T-cell (primary cell): ENCODE measurements at places on chromosomes 1 and 21. TPM values are rescaled to one million over a fixed set of nuclear protein-coding genes. Genes with fewer than 3 reads are reported as not detected.

DNA sequence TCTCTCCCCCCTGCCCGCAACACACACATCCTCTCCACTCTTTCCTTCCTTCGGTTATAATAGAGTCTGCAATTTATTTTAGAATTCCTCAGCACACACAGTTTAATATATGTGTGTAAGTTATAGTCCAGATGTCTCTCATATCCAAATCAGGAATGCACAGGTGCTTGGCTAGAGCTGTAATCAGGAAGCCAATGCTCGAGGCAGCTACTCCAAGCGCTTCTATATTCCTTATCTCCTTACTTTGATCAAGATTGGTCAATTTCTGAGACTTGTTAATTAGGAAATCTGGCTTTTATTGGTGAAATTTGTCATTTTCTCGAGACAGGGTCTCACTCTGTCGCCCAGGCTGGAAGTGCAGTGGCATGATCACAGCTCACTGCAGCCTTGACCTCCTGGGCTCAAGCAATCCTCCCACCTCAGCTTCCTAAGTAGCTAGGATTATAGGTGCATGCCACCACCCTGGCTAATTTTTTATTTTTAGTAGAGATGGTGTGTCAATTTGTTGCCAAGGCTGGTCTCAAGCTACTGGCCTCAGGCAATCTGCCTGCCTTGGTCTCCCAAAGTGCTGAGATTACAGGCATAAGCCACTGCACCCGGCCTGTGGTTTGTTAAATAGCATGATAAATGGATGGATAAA, 27.7 kb downstream of the RPL5 start:
- H3K36me3 ChIP-seq = no peaks in the 10 kb centered on the region
- no peak for DNase-seq
- H3K27ac ChIP-seq = no peak overlapping the region
- H3K27me3 ChIP-seq = no peaks in the 10 kb centered on the region

- DNase-seq = no peak
- H3K4me3 ChIP-seq = no peak overlapping the region
- H3K36me3 ChIP-seq = no peaks in the 10 kb centered on the region
- peaks cover 17% of the 10 kb centered on the region for H3K4me1 ChIP-seq
These were observed 7.4 kb downstream of the SLC30A2 start for GRCh38 chr1:26038477-26038876.

DNA sequence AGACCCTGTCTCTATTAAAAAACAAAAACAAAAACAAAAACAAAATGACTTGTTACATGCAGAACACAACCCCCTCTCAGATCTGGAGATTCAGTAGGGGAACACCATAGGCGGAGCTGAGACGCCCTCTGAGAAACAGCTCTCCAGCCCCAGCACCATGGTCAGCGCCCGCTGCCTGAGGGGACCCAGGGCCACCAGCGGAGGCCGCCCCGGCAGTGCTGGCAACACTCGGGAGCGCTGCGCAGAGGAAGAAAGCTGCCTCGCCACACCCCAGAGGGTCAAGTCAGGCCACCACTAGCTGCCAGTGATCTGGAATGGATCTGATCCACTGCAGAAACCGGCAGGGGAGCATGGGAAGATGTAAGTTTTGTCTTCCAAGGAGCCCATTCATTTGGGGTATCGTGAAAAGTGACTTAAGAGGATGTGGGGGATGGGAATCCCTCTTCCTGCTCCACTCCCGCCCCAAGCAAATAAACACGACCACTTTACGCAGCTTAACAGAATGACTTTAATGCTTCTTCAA, 3.1 kb downstream of the ACTA1 start:
- H3K36me3 ChIP-seq = no peaks in the 10 kb centered on the region
- H3K4me1 ChIP-seq = peaks cover 37% of the 10 kb centered on the region
- peak overlapping the region; percentile 8 for H3K4me3 ChIP-seq
- no peak for DNase-seq

GRCh38 chr1:94111879-94112278, 9.1 kb downstream of the ABCA4 start:
- H3K27ac ChIP-seq = no peak overlapping the region
- DNase-seq = no peak
- peaks cover 15% of the 10 kb centered on the region for H3K27me3 ChIP-seq
- H3K4me1 ChIP-seq = no peaks in the 10 kb centered on the region
- H3K36me3 ChIP-seq = no peaks in the 10 kb centered on the region
- no peak overlapping the region for H3K4me3 ChIP-seq

- no peaks in the 10 kb centered on the region for H3K4me1 ChIP-seq
- no peaks in the 10 kb centered on the region for H3K36me3 ChIP-seq
- H3K4me3 ChIP-seq = no peak overlapping the region
- H3K27ac ChIP-seq = no peak overlapping the region
These were observed 11.1 kb upstream of the REG4 start for GRCh38 chr1:119822406-119822805.

AADACL4 gene
- not detected for total RNA-seq

DMRTA2 gene
- total RNA-seq = not detected

DNA sequence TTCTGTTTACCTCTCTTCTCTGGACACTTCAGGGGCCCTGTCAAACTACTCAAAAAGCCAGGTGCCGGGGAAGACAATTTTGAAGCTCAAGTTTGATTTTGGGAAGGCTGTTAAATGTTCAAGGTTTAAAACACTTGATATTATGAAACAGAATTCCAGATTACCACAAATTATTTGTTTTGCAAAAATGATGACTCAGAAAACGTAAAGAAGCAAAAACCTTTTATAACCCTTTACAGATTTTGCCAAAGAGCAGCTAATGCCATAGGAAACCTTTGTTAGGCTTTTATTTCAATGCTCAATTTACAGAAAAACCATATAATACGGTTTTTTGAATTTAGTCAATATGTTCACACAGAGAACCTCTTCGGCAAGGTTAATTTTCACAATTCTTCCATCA, 593.4 kb upstream of the ZP4 start:
- H3K27me3 ChIP-seq = no peaks in the 10 kb centered on the region
- no peak overlapping the region for H3K27ac ChIP-seq
- H3K4me1 ChIP-seq = no peaks in the 10 kb centered on the region
- no peak for DNase-seq
- H3K36me3 ChIP-seq = no peaks in the 10 kb centered on the region
- H3K4me3 ChIP-seq = no peak overlapping the region

UTS2 gene
- 0.70 TPM for total RNA-seq

DNA sequence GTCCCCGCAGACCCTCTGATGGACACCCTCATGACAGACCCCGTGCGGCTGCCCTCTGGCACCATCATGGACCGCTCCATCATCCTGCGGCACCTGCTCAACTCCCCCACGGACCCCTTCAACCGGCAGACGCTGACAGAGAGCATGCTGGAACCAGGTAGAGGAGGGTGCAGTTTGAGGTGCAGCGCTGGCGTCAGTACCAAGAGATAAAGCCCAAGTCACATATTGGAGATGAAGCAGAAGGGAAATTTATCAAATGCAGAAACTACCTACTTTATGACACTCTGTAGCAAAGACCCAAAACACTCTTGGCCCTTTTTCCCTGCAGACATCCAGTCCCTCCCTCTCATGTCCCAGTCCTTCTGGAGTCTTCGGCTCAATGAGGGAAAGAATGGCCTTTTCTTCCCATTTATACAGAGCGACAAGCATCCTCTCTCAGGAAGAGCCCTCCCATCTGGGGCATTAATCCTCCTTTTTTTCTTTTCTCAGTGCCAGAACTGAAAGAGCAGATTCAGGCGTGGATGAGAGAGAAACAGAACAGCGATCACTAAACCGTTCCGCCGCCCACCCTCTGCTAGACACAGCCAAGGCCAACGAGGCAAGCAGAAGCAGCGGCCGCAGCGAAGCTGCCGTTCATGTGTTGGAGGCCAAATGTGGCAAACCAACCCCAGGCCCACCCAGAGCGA, 30.8 kb upstream of the KIF1B start:
- H3K4me3 ChIP-seq = no peak overlapping the region
- peaks cover 18% of the 10 kb centered on the region for H3K36me3 ChIP-seq
- no peak overlapping the region for H3K27ac ChIP-seq

DNA sequence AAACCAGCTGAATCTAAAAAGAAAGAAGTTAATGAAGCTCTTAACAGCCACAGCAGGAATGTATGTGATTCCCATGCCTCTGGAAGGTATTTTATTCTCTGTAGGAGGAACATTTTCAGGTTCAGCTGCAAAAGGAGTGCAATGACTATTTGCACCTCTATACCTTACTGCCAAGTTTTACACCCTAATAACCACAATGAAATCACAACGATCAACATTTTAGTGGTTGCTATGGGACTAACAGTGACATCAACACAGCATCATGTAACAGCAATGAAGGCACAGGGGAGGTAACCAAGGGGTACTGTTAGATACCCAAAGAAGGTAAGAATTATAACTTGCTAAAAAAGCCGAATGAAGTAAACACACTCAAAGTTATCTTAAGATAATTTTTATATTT, 116.3 kb upstream of the HP1BP3 start:
- H3K4me3 ChIP-seq = no peak overlapping the region
- no peaks in the 10 kb centered on the region for H3K4me1 ChIP-seq

DPT gene
- total RNA-seq = not detected

AMPD1 gene
- not detected for total RNA-seq

- no peak for DNase-seq
- H3K27ac ChIP-seq = no peak overlapping the region
- H3K36me3 ChIP-seq = no peaks in the 10 kb centered on the region
- peaks cover 57% of the 10 kb centered on the region for H3K27me3 ChIP-seq
These were observed 2.8 kb upstream of the FAM131C start for GRCh38 chr1:16076031-16076864.

ZNF648 gene
- total RNA-seq = not detected

DNA sequence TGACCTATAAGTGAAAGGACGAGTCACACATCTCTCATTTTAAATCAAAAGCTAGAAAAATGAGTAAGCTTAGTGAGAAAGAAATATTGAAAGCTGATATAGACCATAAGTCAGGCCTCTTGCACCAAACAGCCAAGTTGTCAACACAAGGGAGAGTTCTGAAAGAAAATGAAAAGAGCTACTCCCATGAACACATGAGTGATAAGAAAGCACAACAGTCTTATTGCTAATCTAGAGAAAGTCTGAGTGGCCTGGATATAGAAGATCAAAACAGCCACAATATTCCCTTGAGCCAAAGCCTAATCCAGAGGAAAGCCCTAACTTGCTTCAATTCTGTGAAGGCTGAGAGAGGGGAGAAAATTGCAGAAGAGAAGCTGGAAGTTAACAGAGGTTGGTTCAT, 175.0 kb downstream of the SMYD3 start:
- H3K36me3 ChIP-seq = peaks cover 2% of the 10 kb centered on the region
- H3K27me3 ChIP-seq = no peaks in the 10 kb centered on the region
- no peaks in the 10 kb centered on the region for H3K4me1 ChIP-seq
- DNase-seq = no peak
- no peak overlapping the region for H3K4me3 ChIP-seq

GRCh38 chr1:221200464-221200863, 321.2 kb downstream of the HLX start:
- H3K27me3 ChIP-seq = no peaks in the 10 kb centered on the region
- H3K27ac ChIP-seq = no peak overlapping the region
- H3K4me1 ChIP-seq = no peaks in the 10 kb centered on the region
- no peak overlapping the region for H3K4me3 ChIP-seq
- H3K36me3 ChIP-seq = no peaks in the 10 kb centered on the region

DR1 gene
- total RNA-seq = 58.8 TPM

DNA sequence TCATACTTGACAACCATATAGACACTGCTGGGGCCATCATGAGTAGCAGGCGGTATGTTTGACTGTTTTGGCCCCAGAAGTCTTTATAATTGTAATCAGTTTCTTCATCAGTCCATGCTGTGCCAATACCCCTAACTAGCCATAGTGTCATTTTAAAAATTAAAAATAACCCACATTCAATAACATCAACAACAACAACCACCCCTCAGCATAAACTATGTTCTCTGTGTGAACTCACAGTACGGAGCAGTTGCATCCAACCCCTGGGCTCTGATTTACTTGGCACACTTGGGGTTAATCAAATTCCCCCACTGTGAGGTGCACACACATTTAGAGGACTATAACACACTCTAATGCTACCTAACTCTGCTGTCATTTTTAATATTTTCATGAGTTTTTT, 553.7 kb downstream of the USP25 start:
- no peak overlapping the region for H3K27ac ChIP-seq
- DNase-seq = no peak
- no peaks in the 10 kb centered on the region for H3K27me3 ChIP-seq
- H3K36me3 ChIP-seq = no peaks in the 10 kb centered on the region

DNA sequence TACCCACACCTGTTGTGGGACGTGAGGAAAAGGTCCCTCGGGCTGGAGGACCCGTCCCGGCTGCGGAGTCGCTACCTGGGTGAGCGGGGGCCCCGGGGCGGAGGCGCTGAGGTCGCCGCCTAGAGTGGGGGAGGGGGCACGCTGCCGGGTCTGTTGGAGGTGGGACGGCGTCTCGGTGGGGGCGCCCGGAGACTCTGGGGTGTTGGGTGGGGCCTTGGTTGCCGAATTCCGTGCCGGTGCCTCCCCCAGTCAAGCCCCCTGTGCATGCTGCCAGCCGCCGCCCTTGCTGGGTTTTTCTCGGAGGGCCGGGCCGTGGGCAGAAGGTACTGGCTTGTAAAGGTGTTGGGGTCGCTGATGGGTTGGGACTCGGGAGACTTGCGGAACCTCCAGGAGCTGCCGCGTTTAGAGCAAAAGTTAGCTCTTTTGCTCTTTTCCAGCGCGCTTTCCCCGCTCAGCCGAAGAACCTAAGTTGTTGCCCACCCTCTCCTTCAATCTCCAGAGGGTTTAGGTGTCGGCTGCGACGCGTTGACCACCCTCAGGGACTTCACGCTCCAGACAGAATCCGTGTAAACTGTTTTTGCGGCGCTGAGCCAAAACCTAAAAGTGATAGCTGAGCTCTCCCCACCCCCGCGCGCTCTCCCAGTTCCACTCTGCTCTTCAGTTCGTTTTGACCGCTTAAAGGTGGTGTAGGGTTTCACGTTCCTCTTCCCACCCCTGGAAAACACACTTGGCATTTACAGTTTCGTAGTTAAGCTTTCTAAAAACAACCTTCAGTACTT, at the start of gene MPC2:
Gene MPC2, minus strand, starts transcription at position 143 of the 779 bp plus-strand sequence. CDS start 1,231 bp downstream, outside the sequence.
- no peaks in the 10 kb centered on the region for H3K27me3 ChIP-seq
- DNase-seq = peak; percentile 56
- peak within 1 kb of the TSS; percentile 81 for H3K4me3 ChIP-seq
- H3K27ac ChIP-seq = peak within 1 kb of the TSS; percentile 97
- no peaks in the 10 kb centered on the region for H3K36me3 ChIP-seq
- peaks cover 25% of the 10 kb centered on the region for H3K4me1 ChIP-seq

DNA sequence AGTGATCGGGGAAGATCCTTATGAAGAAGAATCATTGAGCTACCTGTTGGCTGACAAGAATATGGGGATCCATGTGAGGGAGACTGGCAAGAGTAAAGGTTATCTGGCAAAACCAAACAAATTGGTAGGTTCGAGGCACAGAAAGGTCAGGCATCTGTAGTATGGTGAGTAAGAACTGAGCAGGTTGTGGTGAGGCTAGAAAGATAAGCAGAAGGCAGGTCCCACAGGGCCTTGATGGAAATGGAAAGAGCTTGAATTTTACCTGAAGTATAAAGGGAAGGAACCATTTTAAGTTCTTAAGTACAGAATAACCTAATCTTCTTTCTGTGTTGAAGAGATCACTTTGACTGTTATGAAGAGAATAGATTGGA, 11.1 kb downstream of the PTPRC start:
- H3K4me3 ChIP-seq = peak overlapping the region; percentile 18
- no peaks in the 10 kb centered on the region for H3K36me3 ChIP-seq
- DNase-seq = no peak
- no peaks in the 10 kb centered on the region for H3K27me3 ChIP-seq
- peaks cover 11% of the 10 kb centered on the region for H3K4me1 ChIP-seq
